ENCODE measurements at places on chromosomes 13 and 19.
A peak's percentile ranks its signal among the peaks of the same experiment; 100 is the strongest.

DNA sequence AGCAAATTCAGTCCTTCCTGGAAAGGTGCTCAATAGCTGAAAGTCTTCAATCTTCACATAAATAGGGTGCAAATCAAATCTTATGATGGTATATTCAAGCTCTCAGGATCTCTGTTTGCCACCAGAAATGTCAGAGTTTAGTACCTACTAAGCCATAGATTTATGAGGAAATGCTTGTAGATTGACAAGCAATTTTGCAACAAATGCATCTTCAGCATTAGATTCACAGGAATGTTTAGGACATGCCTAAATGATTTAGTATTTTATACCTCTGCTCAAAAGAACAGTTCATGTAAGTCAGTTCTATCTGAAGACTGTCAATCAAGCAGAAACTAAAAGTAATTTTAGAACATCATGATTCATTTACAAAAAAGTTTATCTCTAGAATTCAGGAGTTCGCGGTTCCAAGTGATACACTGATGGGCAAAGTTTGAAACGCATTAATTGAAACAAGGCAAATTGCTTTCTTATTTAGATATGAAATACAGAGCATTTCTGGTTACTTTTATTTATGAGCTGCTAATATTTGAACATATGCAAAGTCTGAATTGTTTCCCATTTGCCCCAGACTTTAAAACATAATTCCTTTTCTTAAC is 65.7 kb downstream of the DACH1 start:
- DNase-seq = no peak

DNA sequence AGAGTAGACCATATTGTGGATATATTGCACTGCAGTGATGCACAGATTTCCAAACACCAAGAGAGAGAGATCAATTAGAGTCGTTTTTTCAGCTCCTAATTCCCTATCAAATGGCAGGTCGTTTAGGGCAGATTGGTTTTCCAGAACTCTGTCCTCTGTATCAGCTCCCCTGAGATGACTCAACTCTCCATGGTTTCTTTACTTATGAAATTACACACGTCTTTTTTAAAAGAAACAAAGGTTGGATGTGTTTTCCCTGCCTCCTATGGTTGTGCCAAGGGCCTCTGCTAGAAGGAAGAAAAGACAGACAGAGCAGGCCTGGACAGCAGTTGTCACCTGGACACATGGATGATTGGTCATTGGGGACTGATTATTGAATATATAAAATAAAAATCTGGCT is 478.1 kb upstream of the NBEA start:
- DNase-seq = no peak

DNA sequence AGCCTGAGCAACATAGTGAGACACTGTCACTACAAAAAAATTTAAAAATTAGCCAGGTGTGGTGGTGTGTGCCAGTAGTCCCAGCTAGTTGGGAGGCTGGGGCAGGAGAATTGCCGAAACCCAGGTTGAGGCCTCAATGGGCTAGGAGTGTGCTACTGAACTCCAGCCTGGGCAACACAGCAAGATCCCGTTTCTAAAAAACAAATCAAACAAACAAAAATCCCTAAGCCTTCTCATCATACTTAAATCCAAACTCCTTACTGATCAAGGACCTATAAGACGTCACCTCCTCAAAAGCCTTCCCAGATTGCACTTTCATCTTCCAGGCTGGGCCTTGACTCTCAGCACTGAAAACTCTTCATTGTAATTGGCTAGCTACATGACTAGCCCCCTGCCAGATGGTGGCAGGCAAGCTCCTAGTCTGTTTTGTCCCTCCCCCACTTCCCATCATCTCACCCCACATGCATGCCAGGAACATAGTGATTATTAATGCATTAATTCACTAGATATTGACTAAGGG is 17.5 kb upstream of the NANOS3 start:
- no peak for DNase-seq

DNA sequence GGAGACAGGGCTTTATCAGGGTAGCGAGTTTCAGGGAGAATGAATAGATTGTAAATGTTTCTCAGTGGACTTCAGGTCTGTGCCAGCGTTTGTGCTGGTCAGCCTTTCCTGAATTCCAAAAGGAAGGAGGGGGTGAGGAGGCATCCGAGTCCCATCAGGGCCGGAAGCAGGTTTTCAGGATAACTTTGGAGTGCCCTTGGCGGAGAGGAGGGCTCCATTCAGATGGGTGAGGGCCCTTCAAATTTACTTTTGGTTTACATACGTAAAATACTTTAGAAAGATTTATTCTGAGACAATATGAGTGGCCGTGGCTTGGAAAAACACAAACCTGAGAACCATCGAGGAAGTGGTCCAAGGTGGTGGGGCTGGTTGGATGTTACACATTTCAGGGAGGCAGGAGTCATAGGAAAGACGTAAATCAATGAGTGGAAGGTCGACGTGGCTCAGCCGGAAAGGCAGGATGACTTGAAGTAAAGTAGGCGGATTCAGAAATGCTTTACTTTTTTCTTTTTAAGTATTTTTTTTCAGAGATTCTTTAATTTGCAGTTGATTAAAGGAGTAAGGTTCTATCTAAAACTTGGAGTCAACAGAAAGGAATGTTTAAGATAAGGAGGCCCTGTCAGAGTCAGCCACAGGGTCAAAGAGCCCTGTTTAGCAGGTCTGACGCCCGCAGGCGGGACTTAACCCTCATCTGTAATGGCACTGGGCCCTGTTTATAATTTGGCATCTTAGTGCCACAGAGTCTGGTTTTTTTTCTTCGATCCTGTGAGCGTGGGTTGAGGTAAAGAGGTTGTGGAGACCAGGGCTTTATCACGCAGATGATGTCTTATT is 32.8 kb downstream of the ATP11A start:
- peak; percentile 73 for DNase-seq

- no peak for DNase-seq
These were observed at the start of gene ARHGEF7 for GRCh38 chr13:111115061-111115964. Gene ARHGEF7, plus strand, starts transcription at chr13:111115310. Its CDS starts 217 bp downstream, at chr13:111115527.

DNA sequence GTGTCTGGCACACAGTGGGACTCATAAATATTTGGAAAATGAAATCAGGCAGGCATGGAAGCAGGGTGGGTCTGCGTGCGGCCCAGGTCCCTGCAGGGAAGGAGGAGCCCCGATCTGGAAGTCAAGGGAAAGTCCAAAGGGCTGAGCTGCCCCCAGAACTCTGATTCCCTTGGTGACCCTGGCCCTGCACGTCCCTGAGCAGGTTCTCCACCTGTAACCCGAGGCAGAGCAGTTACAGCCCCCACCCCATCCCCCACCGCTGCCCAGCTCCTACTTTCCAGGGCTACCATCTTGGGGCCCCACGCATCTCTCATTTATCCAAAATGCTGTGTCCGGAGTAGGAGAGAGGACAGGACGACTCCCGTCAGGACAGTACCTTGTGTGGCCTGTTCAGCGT is 2.1 kb downstream of the PLEKHF1 start:
- no peak for DNase-seq

DNA sequence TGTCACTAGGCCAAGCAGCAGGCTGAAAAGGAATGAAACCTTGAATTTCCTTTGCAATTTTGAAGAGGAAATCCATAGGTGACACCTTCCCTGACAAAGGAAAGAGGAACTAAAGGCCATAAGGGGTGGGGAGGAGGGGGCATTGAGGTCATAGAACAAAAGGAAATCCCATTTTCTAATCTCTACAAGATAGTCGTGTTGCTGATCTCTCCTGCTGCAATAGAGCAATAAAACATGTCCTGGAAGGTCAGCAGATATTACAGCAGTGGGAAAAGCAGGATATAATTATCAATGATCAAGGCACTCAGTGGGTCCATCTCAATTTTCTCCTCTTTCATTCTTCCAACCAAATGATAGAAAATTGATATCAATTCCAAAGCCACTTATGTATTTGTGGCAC is 20.3 kb upstream of the RAP2A start:
- DNase-seq = no peak

DNA sequence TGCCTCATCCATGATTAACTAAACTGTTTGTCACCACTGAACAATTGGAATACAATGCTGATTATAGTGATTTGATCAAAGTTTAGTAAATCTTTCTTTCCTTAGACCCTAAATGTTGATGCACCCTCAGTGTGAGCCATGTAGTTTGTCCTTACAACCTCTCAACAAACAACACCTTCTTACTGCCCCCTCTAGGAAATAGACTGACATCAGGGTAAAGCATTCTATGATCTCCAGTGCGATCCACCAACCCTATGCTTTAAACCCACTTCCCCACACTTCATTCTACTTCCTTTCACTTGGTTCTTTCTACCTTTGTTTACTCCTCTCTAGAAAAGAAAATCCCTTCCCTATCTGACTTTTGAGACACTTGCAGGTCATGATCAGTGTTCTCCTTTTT is 1842.5 kb upstream of the PRR20A start:
- DNase-seq = no peak

DNA sequence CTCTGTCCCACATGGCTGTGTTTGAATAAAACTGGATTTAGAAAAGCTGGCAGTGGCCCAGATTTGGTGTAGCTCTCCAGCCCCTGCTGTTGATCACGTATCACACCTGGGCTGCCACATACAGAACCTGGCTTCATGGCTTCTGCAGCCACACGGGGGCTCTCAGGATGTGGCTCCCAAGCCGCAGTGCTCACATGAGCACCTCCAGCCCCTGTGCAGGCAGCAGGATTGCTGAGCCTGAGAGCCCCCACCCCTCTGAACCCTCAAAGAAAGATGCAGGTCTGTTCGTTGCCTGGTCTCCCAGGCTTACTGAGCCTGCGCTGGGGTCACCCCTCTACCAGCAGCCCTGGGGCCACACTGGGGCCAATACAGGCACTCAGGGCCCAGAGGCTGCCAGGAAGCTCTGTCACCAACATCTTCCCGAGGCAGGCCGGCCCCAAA is 2.7 kb downstream of the PLEKHF1 start:
- DNase-seq = no peak

GRCh38 chr19:13154911-13155471 is 4.8 kb downstream of the IER2 start:
- DNase-seq = peak; percentile 66

DNA sequence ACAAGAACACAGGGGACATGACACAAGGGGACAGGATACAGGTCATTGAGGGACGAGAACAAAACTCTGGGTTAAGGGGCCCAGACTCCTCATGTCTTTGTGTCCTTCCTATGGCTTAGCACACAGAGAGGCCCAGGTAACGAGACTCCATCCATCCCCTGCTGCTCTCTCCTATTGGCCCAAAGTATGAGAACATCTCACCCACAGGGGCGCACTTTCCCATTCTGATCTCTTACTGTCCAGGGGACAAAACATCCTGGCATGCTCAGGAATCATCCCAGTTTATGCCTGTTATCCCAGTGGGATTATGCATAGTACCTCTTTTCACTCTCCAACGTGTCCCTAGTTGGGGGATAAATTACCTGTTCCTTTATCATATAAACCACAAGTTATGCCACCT is 19.2 kb downstream of the C13orf42 start:
- DNase-seq = no peak

GRCh38 chr19:51808333-51808986 is 13.5 kb downstream of the FPR3 start:
- DNase-seq = no peak

DNA sequence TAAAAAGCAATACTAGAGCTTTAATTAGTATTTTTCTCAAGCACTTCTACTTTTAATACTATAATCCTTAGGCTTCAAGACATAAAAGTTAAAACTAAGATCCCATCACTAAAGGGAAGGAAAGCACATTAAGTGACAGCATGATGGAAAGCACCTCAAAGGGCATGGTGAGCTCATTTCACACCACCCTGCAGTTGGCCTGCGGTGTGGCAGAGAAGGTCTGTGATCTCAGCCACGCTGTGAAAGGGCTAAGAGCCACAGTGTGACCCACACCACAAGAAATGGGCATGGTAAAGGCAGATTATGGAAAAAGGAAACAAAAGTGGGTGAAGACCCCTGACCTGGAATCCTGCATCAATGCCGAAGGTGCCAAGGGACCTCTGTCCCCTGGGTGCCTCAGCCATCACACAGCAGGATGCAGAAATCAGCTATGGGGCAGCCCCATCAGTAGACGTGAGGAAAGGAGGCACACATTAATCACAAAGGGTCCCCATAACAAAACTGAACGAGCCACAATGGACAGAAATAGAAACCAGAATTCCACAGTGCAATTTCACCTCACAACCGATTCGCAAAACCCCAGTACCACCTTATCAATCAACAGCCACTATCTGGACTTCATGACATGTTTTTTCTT is 33.6 kb downstream of the TUBGCP3 start:
- DNase-seq = no peak

- no peak for DNase-seq
These were observed 9.1 kb downstream of the PLD3 start for GRCh38 chr19:40357640-40358039.

- no peak for DNase-seq
These were observed 40.7 kb upstream of the TNFSF11 start for GRCh38 chr13:42533336-42533591.

- no peak for DNase-seq
These were observed 18.3 kb upstream of the KATNAL1 start for GRCh38 chr13:30325668-30326067.

DNA sequence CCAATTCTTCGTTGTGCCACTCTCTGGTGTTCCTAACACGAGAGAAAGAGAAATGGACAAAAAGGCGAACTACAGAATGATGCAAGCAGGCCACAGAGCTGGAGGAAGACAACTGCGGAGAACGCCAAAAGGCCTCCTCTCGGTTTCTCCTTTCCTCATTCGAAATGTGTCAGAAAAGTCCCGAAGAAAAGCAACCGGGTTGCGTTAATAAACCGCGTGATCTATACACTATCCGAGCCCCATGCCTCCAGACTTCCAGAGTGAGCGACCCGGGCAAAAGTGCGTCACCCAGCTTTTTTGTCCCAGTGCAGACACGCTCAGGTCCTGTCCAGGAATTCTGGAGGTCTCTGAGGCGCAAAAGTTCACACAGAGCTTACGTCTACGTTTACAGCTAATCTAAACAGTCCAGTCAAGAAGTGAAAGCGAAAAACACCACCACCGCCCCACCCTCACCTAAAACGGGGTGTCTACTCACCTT is 413 bp downstream of the N4BP2L2 start:
- no peak for DNase-seq

DNA sequence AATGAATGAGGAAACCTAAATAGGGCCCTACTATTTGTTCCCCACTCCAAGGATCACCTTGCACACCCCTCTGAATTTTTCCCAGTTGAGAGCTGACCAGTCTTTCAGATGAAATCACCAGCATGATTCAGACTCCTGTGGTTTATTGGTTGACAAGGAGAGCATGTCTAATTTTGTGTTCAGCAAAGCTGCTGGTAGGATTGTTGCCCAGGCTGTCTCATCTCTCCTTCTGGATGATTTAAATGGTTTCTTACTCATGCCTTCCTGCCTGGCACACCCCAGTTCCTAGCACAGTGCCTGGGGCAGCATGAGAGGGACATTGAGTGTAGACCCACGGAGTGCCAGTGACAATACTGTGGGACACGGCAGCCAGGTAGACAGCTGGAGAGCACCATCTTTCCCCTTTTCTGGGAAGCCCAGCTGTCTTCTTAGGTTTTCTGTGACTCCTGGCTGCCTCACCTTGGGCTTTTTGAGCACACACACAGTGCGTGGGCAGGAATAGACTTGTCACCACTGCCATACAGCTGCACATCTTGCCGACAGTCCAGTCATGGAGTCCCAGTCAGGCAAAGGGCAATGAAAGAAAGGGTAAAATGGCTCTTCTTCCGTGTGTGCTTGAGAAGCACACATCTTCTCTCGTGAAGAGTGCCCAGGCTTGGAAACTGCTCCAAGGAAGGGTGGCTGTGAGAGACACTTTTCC is 12.3 kb downstream of the FGF9 start:
- no peak for DNase-seq

- no peak for DNase-seq
These were observed 81.7 kb upstream of the DOCK9 start for GRCh38 chr13:99059498-99060075.

GRCh38 chr13:99289271-99289670 is 17.9 kb downstream of the GPR183 start:
- DNase-seq = no peak

- no peak for DNase-seq
These were observed 97.2 kb downstream of the COL4A2 start for GRCh38 chr13:110404321-110404720.

GRCh38 chr19:32330213-32330857 is 15.1 kb upstream of the ZNF507 start:
- no peak for DNase-seq
